ENCODE measurements at places on chromosomes 2 and 18.

DNA sequence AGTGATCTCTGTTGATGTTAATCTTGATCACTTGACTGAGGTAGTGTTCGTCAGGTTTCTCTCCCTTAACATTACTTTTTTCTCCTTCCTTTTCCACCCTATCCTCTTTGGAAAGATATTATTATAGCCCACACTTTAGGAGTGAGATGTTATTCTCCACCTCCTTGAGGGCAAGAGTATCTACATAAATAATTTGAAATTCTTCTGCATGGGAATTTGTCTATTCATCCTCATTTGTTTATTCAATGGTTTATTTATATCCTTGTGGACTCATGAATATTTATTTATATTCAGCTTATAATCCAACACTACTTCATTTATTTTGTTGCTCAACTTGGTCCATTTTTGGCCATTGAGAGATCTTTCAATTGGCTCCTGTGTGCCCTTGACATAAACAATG lies 750.4 kb downstream of the EPHA4 start:
- DNase-seq = no peak

- DNase-seq = no peak
Measured at GRCh38 chr2:17850151-17850550, 28.3 kb upstream of the KCNS3 start.

GRCh38 chr2:26922405-26923188 lies 47.8 kb upstream of the MAPRE3 start:
- DNase-seq = no peak

DNA sequence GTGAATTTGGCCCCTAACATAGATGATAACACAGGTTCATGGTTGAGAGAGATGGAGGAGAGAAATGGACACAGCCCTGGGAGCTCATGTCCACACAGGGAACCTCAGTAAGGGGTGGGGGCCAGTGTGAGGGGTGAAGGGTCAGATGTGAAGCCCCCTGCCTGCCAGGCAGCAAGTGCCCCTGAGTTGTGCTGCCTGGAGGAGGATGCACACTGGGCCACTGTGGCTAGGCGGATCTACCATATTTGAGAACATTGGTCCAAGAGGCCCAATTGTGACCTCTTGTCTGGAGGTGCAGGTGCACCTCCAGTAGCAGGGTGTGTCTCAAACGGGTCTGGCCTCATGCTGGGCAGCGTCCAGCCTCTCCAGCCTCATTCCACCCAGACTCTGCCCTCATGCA lies 99.6 kb upstream of the SNTG2 start:
- DNase-seq = no peak

DNA sequence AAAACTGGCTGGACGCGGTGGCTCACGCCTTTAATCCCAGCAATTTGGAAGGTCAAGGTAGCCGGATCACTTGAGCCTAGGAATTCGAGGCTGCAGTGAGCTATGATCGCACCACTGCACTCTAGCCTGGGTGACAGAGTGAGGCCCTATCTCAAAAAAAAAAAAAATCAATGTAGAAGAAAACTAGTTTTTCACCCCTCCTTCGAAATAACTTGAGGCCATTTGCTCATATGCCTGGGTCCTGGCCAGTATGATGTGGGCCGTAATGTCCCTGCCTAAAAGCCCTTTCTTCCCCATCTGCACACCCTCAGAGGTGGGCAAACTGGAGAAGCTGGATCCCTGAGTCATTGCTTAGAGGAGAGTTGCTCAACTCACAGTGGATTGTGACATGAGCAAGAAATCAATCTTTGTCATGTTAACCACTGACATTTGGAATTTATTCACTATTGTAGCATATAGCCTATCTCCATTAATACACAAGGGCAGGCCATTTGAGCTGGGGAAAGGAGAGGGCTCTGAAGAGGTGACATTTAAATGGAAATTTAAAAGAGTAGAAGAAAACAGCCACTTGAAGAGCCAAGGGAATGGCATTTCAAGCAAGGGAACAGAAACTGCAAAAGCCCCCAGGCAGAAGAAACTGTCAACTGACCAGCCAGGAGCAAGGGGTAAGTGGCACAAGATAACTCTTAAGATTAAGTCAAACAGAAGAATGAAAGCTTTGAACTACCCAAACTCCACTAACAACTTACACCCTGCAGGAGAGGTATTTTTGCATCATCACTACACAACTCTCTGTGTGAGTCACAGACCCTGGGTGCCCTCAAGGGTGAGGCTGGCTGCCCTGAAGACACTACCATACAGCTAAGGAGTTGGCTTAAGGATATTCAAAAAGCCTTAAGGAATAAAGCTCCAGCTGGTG lies 7.6 kb upstream of the METTL21A start:
- DNase-seq = no peak

DNA sequence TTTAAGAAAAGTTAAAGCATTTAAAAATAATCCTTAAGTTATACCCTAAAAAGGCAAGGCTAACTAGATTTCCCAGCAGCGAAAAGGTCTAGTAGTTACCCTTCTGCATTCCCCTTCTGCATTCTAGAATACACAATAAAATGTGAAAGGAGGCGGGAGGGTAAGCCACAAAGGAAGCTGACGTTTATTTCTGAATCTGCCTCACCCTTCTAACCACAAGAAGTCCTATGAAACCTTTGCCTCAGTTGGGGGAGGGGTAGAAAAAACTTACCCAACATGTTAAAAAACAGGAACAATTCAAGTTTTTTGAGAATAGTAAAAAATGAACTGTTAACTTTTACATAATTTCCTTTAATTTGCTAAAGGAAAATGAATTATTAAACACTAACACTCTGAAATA lies 11.3 kb downstream of the STK17B start:
- peak; percentile 84 for DNase-seq

- DNase-seq = no peak
Measured at GRCh38 chr2:168090366-168091135, 156.8 kb downstream of the STK39 start.

GRCh38 chr2:30178618-30179434 lies 32.0 kb downstream of the YPEL5 start:
- no peak for DNase-seq

DNA sequence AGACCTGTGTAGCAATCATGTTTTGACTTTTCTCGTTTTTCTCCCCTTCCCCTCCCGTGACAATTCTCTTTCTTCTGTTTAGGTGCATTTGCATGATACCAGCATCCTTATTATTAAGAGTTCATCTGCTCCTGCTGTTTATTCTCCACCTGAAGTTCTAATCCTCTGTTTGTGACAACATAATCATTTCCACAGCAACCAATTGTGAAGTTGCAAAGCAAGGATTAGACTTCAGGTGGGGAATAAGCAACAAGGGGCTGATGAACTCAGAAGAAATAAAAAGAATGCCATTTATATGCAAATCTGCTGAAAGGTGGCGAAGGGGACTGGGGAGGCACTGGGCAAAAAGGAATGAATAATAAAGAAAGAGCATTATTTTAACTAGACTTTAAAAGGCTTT lies 124.8 kb upstream of the LINC00305 start:
- no peak for DNase-seq

- no peak for DNase-seq
Measured at GRCh38 chr2:43099797-43100196, 126.6 kb downstream of the ZFP36L2 start.

- no peak for DNase-seq
Measured at GRCh38 chr18:6476190-6476589, 61.5 kb upstream of the L3MBTL4 start.

- DNase-seq = no peak
Measured at GRCh38 chr2:165902934-165903333, 50.6 kb downstream of the TTC21B start.

GRCh38 chr18:50310080-50310479 lies 22.6 kb upstream of the CXXC1 start:
- DNase-seq = no peak

- DNase-seq = no peak
Measured at GRCh38 chr2:128406736-128407554, 88.3 kb upstream of the HS6ST1 start.

- no peak for DNase-seq
Measured at GRCh38 chr18:48990481-48991318, 39.9 kb upstream of the SMAD7 start.

- DNase-seq = no peak
Measured at GRCh38 chr2:133608291-133608690, 40.0 kb upstream of the NCKAP5 start.

DNA sequence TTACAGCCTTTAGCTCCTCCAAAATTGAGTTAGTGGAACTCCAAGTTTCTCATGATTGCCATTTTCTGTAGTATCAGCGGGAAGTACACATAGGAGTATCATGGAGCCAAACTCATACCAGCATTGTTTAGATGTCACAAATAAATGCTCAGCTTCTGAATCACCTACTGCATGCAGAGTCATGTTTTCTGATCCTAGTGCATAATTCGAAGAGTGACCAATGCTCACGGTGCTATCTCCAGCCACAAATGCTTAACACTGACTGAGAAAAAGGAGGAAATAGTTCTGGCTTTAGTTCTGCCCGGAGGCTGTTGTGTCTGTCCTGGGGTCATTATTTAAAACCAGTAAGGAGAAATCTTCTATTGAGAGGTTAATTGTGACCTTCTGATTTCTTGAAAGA lies 45.4 kb upstream of the LRATD1 start:
- no peak for DNase-seq

- DNase-seq = peak; percentile 33
Measured at GRCh38 chr2:219249203-219249980, 3.7 kb upstream of the TUBA4B start.

DNA sequence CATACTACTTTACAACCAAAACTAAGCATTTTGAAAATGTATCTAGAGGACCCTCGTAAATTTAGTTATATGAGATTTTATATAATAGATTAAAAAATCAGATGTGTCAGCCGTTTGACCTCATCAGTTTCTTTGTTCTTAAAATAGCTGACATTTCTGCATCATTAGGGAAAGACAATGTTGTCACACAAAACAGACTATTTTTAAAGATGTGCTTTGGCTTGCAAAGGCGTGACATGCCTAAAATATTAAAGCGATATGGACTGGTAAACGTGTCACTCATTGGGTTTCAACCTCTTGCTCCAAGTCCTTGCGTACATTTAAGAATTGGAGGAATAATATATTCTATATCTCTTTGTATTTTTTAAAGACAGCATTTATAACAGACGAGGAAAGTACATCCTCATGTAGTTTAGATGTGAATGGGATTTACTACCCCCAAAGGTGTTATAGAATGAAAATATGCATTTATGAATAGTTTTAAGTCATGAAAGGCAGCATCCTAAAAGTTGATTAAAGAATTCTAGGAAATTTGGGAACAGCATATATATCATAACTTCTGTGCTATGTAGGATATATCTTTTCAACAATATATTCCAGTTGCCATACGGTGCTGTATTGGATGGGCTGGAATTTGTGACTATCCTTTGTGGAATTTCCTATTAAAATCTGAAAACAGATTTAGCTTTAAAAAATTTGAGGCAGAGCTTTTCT lies 3.8 kb downstream of the MYL12A start:
- DNase-seq = no peak

DNA sequence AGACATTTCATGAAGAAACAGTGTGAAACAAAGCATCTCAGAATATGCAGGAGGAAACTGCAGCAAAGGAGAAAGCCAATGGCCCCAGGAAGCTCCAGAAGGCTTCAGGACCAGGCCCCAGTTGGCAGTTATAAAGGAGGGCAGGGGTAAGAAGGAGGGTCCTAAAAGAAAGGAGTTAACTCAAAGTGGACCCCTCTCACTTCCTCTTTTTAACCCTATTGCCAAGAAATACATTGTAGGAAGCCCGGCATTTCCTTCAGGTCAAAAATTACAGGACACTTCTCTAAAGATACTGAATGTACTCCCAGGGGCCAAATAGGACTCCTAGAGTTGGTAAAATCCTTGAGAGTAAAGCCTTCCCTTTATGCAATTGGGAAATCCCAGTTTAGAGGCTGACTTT lies 77.1 kb upstream of the TGFA start:
- DNase-seq = no peak

- no peak for DNase-seq
Measured at GRCh38 chr2:130831356-130831755, 5.4 kb upstream of the ARHGEF4 start.

DNA sequence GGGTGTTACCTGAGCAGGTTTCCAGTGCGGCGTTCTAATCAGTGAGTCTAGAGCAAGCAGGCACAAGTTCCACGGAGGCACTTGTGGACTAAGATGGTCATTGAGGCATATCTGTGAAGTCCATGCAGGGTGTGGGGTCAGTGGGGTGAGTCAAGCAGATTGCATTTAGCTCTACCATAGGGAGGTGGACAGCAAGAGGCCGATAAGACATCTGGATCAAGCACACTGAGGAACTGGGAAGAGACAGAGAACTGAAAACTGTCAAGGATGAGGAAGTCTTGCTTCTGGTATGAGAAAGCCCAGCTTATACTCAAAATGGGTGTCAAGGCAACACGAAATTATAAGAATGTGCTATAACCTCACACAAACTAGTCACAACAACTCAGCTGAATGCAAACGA lies 61.2 kb upstream of the SLC39A10 start:
- no peak for DNase-seq

DNA sequence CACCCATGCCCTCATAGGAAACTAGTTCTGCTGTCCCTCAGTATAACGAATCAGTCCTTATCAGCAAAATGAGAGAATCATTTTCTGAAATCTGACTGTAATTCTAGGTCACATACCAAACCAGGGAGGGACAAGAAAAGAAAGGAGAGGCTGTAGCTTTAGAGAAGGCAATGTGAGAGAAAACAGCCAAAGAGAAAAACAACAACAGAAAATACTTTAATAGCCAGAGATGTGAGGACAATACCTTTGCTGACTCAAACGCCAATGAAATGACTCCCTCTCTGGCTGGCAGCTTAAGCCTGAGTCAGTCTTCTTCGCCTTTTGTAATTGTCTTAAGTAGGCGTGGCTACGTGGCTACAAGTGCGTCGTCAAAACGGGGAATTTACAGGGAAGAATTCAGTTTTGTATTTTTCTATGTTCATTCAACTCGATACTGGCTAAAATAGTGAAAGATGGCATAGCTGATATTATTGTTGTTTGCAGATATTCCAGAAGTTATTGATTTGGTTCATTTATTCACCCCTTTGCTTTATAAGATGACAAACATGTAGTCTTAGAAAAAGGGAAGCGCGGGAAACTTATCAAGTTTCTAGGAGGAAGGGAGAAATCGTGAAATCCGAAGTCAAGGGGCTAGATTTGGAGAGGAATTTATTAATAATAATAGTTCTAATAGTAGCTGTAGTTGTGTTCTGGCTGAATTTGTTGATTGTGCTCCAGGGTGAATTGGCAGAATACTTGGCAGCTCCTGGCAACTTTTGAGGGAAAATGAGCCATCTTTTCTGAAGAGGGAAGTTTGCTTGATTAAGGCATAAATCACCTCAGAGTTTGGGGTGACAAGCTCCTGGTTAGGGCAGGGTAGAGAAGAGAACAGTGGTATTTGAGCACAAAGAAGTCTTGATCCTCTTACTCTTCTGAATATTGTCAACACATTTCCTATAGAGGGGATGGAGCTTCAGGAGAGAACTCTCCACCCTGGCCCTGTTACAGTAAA lies at the start of gene IL1A:
Gene IL1A (minus strand): TSS at position 295 of the 991 bp plus-strand sequence. CDS start 723 bp downstream, outside the sequence.
- DNase-seq = no peak

- no peak for DNase-seq
Measured at GRCh38 chr2:231685349-231686191, 22.8 kb upstream of the PTMA start.

GRCh38 chr2:150267651-150268415 lies 219.6 kb downstream of the RND3 start:
- DNase-seq = no peak

- no peak for DNase-seq
Measured at GRCh38 chr2:190792956-190793888, 87.4 kb upstream of the GLS start.

- no peak for DNase-seq
Measured at GRCh38 chr2:162545254-162545653, 201.3 kb downstream of the GCA start.
